ENCODE measurements at places on chromosomes 2 and 18. TPM values are rescaled to one million over a fixed set of nuclear protein-coding genes. Genes with fewer than 3 reads are reported as not detected.
A peak's percentile ranks its signal among the peaks of the same experiment; 100 is the strongest.

GRCh38 chr18:58309099-58309498 lies 265.1 kb downstream of the NEDD4L start:
- no peaks in the 10 kb centered on the region for H3K36me3 ChIP-seq
- no peaks in the 10 kb centered on the region for H3K27me3 ChIP-seq
- H3K4me3 ChIP-seq, result no peak overlapping the region
- H3K27ac ChIP-seq, result no peak overlapping the region
- H3K4me1 ChIP-seq, result peaks cover 7% of the 10 kb centered on the region
- no peak for DNase-seq

DNA sequence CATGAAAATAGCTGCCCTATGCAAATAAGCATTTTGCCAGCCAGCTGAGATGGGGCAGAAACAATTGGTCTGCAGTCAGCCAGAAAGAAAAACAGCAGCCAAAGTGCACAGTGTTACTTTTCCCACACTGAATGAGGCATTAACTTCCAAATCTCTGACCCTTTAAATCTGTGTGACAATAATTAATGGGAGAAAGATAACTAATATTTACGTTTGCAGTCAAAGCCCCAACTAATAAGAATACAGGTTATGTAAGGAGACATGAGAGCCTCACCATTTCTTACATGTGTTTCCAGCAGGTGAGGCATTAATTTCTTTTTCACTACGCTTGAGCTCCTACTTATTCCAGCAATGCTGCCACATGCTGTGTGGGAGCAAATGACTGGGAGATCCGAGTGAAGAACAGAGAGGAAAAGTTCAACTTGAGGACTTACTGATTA lies 339.0 kb downstream of the SATB2 start:
- no peak overlapping the region for H3K27ac ChIP-seq
- no peaks in the 10 kb centered on the region for H3K27me3 ChIP-seq
- H3K4me1 ChIP-seq, result no peaks in the 10 kb centered on the region
- no peak overlapping the region for H3K4me3 ChIP-seq
- DNase-seq, result no peak

GRCh38 chr2:190653931-190654330 lies 5.0 kb downstream of the NAB1 start:
- H3K36me3 ChIP-seq, result no peaks in the 10 kb centered on the region
- no peaks in the 10 kb centered on the region for H3K27me3 ChIP-seq
- H3K4me1 ChIP-seq, result peaks cover 13% of the 10 kb centered on the region
- no peak for DNase-seq

DNA sequence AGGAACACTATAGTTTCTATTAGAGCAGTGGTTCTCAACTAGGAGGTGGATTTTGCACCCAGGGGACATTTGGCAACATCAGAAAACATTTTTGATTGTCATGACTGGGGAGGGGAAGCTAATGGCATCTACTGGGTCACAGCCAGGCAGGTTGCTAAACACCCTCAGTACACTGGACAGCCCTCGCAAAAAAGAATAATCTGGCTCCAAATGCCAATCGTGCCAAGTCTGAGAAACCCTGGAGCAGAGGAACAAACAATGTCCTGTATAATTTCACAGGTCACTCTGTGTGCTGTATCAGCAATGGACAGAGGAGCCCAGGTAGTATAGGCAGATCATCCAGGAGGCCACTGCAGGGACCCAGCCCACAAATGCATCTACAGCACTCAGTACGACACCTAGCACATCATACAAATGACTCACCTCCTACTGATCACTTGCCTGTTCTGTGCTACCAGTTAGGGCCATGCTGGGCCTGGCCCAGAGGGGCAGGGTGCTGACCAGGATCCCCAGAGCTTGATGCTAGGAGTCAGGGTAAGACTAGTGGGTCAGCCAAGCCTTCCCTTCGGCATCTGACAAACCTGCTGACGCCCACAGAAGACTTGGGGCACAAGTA lies 37.6 kb downstream of the SFXN5 start:
- DNase-seq, result no peak
- no peak overlapping the region for H3K27ac ChIP-seq
- H3K36me3 ChIP-seq, result no peaks in the 10 kb centered on the region
- H3K4me3 ChIP-seq, result no peak overlapping the region

DNA sequence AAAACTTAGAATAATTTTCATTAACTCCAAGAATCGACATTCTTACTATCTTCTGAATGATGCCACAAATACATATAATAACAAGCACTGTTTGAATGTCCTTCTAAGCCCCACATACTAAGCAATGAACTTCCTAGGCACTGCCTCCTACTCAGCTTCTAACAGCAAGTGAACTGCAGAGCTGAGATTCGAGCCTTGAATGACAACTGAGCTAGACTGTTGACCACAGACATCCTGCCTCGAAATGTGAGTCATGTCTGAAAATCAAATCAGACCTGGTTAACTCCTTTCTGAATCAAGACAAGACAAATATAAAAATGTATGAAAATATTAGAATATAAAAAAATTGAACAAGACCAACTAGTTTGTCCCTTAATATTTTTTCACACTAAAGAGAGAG lies 108.1 kb downstream of the MYT1L start:
- H3K27ac ChIP-seq, result no peak overlapping the region
- H3K4me1 ChIP-seq, result no peaks in the 10 kb centered on the region
- no peak for DNase-seq
- no peaks in the 10 kb centered on the region for H3K36me3 ChIP-seq

DNA sequence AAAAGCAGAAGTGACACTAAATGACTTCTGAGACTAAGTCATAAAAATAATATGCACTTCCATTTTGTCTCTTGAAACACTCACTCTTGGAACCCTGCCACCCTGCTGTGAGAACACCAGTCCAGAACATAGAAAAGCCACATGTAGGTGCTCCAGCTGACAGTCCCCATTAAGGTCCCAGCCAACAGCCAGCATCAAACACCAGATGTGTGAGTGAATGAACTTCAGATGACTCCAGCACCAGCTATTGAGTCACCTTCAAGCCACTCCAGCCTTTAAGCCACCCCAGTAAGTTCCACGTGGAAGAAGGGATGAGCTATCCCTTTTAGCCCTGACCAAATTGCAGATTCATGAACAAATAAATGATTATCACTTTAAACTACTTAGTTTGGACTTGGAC lies 31.5 kb upstream of the LGALSL start:
- H3K27me3 ChIP-seq, result peaks cover 7% of the 10 kb centered on the region
- no peak for DNase-seq
- H3K36me3 ChIP-seq, result no peaks in the 10 kb centered on the region
- no peak overlapping the region for H3K4me3 ChIP-seq
- H3K4me1 ChIP-seq, result no peaks in the 10 kb centered on the region

DNA sequence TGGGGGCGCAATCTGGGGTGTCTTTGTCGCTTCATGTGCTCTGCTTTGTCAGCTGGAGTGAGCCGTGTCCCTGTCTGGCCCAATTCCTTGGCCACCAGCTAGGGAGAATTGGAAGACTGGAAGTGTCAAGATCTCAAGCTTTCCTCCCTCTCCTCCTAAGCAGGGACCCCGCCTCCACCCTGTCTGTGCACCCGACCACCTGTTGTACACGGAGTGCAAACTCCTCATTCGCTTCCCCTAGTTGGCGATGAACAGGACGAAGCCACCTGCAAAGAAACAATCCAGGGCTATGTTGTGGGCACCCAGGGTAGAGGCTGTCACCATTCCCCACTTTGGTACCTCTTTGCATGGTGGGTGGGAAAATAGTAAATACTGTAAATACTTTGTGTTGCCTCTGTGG lies 1.7 kb upstream of the DQX1 start:
- DNase-seq, result no peak
- peaks cover 3% of the 10 kb centered on the region for H3K36me3 ChIP-seq
- no peak overlapping the region for H3K4me3 ChIP-seq
- H3K27me3 ChIP-seq, result no peaks in the 10 kb centered on the region
- no peak overlapping the region for H3K27ac ChIP-seq
- peaks cover 6% of the 10 kb centered on the region for H3K4me1 ChIP-seq

DNA sequence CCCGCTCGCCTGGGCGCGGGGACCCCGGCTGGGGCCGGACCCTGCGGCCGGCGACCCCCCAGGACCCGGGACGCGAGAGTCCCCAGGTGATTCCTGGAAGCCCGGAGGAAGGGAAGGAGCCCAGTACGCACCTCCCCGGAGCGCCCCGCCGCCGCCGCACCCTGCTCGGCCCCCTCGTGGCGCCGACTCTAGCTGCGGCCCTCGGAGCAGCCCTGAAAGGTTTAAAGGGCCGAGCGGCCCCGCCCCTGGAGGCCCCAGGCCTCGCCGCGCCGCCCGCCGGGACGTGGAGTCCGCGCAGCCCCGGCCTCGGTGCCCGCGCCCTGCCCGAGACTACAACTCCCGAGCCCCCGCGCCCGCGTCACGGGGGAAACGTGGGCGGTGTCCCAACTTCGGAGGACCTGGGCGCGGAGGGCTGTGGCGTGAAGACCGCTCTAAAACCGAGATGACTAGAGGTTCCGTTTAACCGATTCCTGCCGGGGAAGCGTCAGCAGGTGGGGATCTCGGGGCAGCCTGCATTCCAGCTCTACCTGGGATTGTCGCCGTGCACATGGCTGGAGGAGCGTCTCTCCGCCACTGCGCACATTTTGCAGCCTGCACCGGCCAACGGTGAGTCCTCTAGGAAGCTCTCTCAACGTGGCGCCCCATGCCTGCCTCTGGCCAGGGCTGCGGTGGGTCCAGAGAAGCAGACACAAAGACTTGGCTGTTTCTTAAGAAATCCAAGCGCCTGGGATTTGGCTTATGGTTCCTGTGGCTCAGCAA lies at the start of gene TMEM150A:
TSS of gene TMEM150A (minus strand) at position 223 of the 759 bp plus-strand sequence. CDS start 750 bp downstream, outside the sequence.
- peak within 1 kb of the TSS; percentile 88 for H3K27ac ChIP-seq
- no peaks in the 10 kb centered on the region for H3K27me3 ChIP-seq
- H3K36me3 ChIP-seq, result no peaks in the 10 kb centered on the region
- peaks cover 37% of the 10 kb centered on the region for H3K4me1 ChIP-seq

DNA sequence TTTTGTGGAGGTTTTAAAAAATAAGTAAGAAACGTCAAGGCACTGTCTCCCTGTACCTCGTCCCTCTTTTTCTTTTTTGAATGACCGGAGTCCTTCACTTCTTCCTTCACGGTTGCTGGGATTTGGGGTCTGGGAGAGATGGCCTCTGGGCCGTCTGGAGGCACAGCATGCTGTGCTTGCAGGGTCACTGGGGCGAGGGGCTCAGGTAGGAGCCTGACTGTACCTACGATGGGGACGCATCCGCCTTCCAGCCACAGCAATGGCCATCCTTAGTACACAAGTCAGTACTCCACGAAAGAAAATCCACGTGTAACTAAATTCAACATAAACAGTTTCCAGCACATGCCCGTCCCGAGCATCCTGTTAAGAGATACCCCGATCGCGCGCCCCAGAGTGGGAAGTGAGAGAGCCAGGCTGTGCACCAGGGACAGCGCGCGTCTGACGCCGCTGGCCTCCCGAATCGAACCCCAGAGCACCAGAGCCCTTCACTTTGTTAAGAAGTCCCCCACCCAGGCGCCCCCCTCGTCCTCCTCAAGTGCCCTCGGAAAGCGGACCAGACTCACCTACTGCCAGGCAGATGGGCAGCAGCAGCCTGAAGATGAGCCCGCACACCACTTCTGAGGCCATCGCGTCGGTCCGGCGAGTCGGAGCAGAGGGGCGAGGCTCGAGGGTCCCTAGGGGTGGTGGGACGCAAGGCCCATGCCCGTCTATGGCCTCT lies 1.2 kb downstream of the PIEZO2 start:
- peaks cover 5% of the 10 kb centered on the region for H3K27me3 ChIP-seq
- DNase-seq, result no peak
- no peak overlapping the region for H3K27ac ChIP-seq
- H3K4me3 ChIP-seq, result no peak overlapping the region
- no peaks in the 10 kb centered on the region for H3K4me1 ChIP-seq

GRCh38 chr2:167858086-167858485 lies 389.3 kb downstream of the STK39 start:
- H3K4me3 ChIP-seq, result no peak overlapping the region
- H3K27ac ChIP-seq, result no peak overlapping the region
- H3K4me1 ChIP-seq, result no peaks in the 10 kb centered on the region
- H3K27me3 ChIP-seq, result no peaks in the 10 kb centered on the region
- DNase-seq, result no peak
- no peaks in the 10 kb centered on the region for H3K36me3 ChIP-seq

DNA sequence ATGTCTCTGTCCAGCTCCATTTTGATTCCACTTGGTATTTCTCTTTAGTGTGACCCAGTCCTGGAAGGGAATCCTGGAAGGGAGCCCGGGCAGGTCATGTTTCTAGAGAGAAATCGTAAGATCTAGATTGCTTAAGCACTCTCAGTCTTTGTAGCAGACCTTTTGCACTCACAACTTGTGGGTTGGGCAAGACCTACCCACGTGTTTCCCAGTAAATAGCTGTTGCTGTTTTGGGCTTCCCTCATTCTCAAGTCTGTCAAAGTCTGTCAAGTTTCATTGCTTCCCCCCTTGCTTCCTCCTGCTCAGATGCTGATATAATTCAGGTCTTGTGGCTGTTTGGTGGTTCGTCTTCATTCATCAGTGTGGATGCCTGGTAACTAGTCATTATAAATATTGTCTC lies 17.4 kb upstream of the NEMP2 start:
- H3K36me3 ChIP-seq, result no peaks in the 10 kb centered on the region
- no peak overlapping the region for H3K4me3 ChIP-seq
- no peaks in the 10 kb centered on the region for H3K27me3 ChIP-seq
- no peaks in the 10 kb centered on the region for H3K4me1 ChIP-seq

- no peaks in the 10 kb centered on the region for H3K4me1 ChIP-seq
- H3K27ac ChIP-seq, result no peak overlapping the region
- no peaks in the 10 kb centered on the region for H3K27me3 ChIP-seq
- no peak overlapping the region for H3K4me3 ChIP-seq
- DNase-seq, result no peak
These were observed 18.3 kb downstream of the TTC32 start for GRCh38 chr2:19883486-19883885.

DNA sequence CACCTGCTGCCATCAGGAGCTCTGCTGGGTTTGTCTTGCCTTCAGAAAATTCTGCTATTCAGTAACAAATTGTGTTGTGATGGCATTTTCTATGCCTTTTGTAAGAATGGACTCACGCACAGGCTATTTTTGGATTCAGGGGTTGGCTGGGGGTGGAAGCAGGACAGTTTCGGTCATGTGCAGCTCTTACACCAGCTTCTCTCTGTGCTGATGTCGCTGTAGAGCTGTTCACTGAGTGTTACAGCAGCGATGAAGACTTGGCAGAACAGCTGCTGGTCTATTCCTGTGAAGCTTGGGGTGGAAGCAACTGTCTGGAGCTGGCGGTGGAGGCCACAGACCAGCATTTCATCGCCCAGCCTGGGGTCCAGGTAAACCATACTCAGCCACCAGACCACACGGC lies 49.2 kb downstream of the TRPM8 start:
- no peak for DNase-seq
- H3K27me3 ChIP-seq, result no peaks in the 10 kb centered on the region
- H3K4me1 ChIP-seq, result no peaks in the 10 kb centered on the region
- no peak overlapping the region for H3K27ac ChIP-seq
- H3K36me3 ChIP-seq, result no peaks in the 10 kb centered on the region

DNA sequence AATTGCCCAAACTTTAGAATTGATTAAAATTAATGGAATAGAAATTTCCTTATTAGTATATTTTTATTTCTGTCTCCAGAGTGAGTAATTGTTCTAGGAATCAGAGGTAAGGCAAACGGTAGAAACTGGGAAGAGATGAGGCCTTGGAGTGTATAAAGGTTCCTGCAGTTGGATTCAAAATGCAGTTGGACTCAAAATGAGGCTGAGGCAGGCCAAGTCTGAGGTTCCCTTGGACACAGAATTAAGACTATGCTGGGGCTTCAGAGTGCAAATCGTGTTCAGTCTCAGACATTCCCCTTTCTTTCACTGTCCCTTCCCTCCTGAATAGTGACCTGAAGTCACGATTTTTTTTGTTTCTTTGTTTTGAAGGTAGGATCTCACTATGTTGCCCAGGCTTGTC lies 746.9 kb upstream of the NRXN1 start:
- H3K27ac ChIP-seq, result no peak overlapping the region
- no peak for DNase-seq
- no peaks in the 10 kb centered on the region for H3K27me3 ChIP-seq
- no peaks in the 10 kb centered on the region for H3K4me1 ChIP-seq

GRCh38 chr2:109382951-109383350 lies 230.8 kb downstream of the SEPTIN10 start:
- H3K4me3 ChIP-seq, result no peak overlapping the region
- no peak overlapping the region for H3K27ac ChIP-seq
- no peaks in the 10 kb centered on the region for H3K36me3 ChIP-seq
- DNase-seq, result no peak

AGXT gene
- 0.36 TPM for total RNA-seq

UGT1A10 gene
- total RNA-seq, result not detected
